ENCODE measurements at places on chromosomes 16 and 17.

DNA sequence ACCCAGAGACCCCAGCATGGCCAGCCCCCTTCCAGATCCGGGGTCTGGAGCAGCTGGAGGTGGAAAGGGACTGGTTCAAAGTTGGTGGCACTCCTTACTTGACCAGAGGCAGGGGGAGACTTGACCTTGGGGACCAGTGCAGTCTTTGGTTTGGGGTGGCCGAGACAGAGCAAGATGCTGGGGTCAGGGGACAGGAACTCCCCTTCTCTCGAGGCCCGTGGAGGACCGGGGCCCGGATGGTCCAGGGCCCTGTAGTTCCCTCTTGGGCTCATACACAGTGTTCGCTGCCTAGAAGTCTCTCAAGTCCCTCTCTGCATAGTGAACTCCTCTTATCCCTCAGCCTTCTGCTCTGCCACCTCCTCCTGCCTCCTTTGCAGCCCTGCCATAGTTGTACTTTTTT lies 601 bp upstream of the PRSS33 start:
- DNase-seq: no peak

GRCh38 chr17:17822189-17822588 lies 14.6 kb downstream of the SREBF1 start:
- peak; percentile 77 for DNase-seq

DNA sequence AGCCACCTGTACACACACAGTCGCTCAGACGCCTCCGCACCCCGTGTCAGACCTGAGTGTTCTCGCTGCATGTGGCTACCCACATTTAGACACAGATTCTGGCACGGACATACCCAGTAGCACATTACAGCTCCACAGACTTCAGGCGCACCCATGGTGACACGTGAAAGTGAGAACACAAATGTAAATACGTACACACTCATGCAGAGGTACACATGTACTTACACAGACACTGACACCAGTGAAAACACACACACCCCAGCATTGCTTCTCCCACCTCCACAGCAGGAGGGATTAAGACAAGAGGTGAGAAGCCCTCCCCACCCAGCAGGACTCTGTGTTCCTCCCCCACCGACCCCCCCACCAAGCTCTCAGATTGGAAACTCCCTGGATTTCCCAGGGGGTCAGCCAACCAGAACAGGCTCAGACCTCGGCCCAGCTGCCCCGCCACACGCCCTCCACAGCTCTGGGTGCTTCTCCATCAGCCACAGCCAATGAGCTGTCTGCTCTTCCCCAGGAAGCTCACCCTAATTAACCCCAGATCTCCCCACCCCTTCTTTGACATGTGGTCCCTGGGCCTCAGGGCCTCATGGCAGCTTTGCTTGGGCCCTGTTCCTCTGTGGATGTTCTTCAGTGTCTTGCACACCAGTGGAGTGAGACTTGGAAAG lies 5.3 kb upstream of the FOXN1 start:
- no peak for DNase-seq

- DNase-seq: no peak
Measured at GRCh38 chr17:39970157-39970692, 7.4 kb downstream of the GSDMA start.

GRCh38 chr17:53719229-53719628 lies 103.5 kb upstream of the KIF2B start:
- DNase-seq: no peak

GRCh38 chr17:51921500-51921899 lies 237.0 kb downstream of the CA10 start:
- DNase-seq: no peak

DNA sequence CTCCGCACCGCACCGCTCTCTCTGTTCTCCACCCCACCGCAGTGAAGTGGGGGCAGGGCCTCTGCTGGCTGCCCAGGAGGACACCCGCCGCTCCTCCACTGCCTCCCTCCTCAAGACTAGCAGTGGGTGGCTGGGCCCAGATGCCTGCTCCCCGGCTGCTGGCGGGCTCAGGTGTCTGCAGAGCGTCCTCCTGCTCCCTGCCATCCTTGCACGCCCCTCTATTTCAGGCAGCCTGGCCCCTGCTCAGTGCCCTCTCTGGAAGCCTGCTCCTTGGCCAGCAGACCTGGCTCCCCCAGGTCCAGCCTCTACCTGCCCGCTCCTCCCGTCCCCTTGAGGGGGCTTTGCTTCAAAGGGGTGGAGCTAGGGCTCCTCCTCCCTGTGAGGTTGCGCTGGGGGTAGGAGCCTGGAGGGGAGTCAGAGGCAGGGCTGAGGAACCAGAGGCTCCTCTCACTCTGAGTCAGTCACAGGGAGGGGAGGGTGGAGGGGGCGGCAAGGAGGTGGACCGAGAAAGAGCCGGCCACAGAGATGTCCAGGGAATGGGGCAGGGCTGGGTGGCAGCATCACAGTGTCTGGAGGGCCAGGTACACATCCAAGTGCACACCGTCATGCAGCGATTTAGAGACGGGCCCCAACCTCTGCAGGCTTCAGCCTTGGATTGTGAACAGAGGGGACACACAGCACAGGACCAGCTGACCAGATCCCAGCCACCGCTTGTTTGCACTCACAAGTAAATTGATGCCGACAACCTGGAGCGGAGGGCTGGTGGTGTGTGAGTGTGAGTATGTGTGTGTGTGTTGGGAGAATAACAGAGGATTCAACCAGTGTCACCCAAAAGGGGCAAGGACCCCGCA lies 9.8 kb upstream of the TMEM92 start:
- DNase-seq: no peak

GRCh38 chr17:8923762-8924161 lies 41.7 kb downstream of the PIK3R5 start:
- no peak for DNase-seq

Data from astrocyte of the cerebellum (primary cell).